ENCODE measurements at places on chromosomes 13 and 19. TPM values are rescaled to one million over a fixed set of nuclear protein-coding genes. Genes with fewer than 3 reads are reported as not detected.

DNA sequence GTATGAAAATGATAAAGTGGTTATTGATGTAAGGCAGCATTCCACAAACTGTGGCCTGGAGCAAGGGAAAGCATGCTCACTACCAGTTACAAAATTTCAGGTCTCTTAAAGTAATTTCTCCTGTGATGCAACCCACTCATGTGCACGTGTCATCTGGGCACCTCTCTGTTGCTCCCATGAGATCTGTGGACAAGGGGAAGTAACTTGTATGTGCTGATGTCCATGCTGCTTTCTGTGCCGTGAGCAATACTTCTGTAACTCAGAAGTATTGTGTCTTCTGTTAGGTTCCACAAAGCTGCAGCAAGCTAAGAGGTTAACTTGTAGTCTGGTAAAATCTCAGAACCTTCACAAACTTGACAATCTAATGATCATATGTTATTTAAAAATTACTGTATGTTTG, 930.0 kb upstream of the SLITRK6 start:
- no peak for DNase-seq

- no peak for DNase-seq
Measured at GRCh38 chr19:34832581-34833112, 59.6 kb upstream of the ZNF599 start.

GRCh38 chr19:38278751-38279150, 14.4 kb downstream of the SPINT2 start:
- DNase-seq: no peak

DNA sequence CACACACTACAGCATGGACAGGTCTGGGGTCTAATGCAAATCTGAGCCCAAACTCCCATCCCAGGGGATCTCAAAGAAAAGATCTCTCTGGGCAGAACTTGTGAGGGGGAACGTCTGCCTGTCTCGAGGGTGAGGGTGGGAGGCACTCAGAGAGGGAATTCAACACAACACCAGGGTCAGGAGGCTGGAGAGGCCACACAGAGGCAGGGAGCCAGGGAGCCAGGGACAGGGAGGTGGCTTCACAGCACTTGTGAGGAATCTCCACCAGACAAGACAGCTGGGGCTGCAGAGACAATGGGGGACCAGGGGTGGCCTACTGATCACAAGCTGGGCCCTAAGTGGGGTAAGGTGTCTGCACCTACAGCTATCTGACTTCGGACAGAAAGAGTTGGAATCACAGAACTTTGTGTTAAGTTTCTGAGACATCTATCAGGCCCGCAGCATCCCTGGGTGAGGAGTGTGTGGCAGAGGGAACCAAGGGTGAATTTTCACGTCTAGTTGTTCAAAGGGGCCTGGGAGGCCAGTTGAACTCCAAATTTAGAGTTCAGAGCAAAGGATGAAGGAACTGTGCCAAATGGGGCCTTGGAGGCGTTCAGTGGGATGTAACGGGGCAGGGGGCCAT, 12.7 kb upstream of the AKAP8L start:
- no peak for DNase-seq

DNA sequence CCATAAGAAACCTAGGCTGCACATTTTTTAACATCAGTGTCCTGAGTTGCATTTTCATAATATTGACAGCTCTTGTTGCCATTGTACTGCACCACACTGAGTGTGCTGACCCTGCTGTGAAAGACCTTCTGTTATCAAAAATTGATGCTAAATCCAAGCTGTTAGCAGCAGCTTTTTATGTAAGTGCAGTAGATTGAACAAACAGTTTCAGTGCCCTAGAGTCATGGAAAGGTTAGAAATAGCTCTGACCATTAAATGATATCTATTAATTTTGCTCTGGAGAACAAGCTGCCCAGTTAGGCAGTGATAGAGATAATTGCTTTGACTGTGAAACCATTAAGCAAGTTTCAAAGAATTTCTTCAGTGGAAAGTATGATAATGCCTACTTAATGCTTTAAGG, 1289.2 kb upstream of the PCDH20 start:
- no peak for DNase-seq

DNA sequence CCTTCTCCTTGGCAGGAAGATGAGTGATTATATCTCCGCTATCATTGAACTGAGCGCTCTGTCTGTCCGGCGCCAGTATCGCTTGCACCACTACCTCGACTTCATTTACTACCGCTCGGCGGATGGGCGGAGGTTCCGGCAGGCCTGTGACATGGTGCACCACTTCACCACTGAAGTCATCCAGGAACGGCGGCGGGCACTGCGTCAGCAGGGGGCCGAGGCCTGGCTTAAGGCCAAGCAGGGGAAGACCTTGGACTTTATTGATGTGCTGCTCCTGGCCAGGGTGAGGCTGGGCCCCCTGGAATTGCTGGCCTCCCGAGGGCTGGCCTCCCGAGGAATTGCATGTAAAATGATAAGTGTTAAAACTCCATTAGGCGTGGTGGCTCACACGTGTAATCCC, 32.1 kb downstream of the CYP4F22 start:
- DNase-seq: no peak

- no peak for DNase-seq
Measured at GRCh38 chr13:48333976-48334375, 30.4 kb downstream of the RB1 start.

CDX2 gene
- not detected for total RNA-seq

DNA sequence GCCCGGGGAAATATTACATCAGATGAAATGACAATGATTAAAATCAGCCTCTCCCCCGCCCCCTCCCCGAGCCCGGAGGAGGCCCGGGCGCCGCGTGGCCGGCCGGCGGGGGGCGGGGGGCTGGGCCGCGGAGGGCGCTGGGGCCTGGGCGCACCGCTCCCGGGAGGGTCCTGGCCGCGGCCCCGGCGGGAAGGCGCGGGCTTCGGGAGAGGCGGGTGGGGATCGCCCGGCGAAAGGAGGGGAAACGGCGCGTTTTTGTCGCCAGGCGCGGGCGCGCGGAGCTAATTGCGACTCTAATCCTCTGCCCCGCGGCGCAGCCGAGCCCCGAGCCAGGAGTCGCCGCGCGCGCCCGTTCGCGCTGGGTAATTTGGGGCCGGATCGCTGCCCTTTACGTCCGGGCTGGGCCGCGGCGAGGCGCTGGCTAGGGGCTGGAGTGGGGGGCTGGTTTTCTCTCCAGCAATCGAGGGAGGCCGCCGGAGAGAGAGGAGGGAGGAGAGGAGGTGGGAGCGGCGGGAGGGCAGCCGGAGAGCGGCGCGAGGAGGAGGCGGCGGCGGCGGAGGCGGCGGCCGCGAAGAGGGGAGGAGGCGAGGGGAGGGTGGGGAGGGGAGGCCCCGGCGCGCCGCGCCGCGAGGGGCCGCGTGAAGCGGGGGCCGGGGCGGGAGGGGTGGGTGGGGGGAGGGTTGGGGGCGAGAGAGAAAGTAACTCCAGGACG, at the start of gene KCTD15:
KCTD15 (plus strand) TSS at position 707 of the 712 bp plus-strand sequence. CDS start 3,585 bp downstream, outside the sequence.
- DNase-seq: no peak

GRCh38 chr19:2449019-2449418, 7.7 kb downstream of the LMNB2 start:
- no peak for DNase-seq

- DNase-seq: peak; percentile 85
Measured at GRCh38 chr19:46537136-46538097, 41.8 kb upstream of the PNMA8B start.

APC2 gene
- 0.06 TPM for total RNA-seq

DNA sequence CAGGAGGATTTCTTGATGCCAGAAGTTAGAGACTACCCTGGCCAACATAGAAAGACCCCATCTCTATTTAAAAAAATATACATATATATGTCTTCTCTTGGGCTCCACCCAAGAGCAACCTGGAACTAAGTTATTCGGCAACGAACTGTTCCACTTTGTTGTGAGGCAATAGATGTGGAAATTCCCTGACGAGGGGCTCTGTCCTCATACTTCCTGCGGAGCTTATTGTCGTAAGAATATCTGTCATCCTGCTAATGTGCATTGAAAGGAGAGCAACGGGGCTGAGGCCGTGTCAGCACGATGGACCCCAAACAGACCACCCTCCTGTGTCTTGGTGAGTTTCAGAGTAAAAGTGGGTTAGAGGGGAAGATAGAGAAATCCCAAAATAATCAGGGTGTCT, at the start of gene FCAR:
FCAR (plus strand) TSS at position 246 of the 400 bp plus-strand sequence; CDS start at position 301, 55 bp downstream.
- no peak for DNase-seq

GPC6 gene
- total RNA-seq: 9.6 TPM

GRCh38 chr13:80070024-80070703, 270.8 kb downstream of the SPRY2 start:
- DNase-seq: no peak

GRCh38 chr13:30576528-30576927, 41.2 kb upstream of the USPL1 start:
- peak; percentile 24 for DNase-seq

DNA sequence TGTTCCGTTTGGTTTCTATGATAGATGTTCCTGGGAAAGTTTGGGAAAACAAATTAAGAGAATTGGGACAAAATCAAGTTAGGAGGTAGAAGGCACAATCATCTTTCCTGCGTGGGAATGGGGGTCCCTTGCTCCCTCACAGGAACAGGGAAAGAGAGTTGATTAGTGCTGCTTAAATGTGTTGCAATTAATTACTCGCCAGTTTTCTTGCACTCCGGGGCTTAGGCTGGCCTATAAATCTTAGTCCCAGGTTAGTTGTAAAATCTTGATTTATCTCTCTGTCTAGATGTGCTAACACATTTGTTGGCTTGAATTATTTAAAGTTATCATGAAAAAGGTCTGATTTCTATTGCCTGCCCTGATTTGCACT, 10.1 kb downstream of the B3GLCT start:
- no peak for DNase-seq

DNA sequence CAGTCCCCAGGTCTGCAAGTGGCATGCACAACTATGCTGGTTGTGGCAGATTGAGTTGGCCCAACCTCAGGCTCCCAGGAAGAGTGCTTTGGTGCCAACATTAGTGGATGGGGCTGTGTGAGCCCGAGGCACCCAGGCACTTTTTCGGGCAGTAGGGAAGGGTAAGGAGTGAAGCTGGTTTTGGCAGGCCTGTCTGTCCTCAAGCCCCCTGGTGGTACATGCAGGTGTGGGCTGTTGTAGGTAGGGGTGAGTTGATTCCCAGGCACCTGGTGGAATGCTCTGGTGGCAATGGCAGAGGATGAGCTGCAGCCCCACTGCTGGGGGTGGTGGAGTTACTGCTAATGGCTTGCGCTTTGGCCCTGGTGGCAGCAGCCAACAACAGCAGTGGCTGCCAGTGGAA, 723.7 kb upstream of the SLITRK1 start:
- no peak for DNase-seq

DNA sequence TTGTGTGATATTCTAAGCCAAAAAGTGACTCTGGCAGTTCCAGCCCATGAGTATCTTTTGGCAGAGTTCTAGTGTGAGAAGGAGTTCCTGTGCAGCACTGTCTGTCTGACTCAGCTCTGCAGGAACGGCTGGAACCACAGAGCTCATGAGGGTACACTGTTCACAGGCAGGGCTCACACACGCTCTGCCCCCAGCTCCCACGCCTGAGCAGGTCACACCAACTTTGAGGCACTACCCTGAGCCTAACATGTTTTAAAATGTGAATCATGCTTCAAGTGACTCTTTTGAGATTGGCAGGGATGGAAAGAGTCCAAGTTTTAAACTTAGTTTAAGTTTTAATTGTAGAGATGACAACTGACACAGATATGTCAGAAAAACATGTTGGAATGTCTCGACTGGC, 1203.3 kb downstream of the UQCRFS1 start:
- DNase-seq: no peak

- peak; percentile 75 for DNase-seq
Measured at GRCh38 chr19:33490041-33490451, 31.5 kb downstream of the PEPD start.

ZNF570 gene
- 4.1 TPM for total RNA-seq

CYP2A6 gene
- 0.31 TPM for total RNA-seq

- DNase-seq: no peak
Measured at GRCh38 chr13:98878486-98879126, 99.3 kb downstream of the DOCK9 start.

GRCh38 chr19:39937787-39938186, 3.4 kb upstream of the FCGBP start:
- DNase-seq: no peak

FFAR1 gene
- total RNA-seq: not detected

PRR12 gene
- 26.1 TPM for total RNA-seq

DNA sequence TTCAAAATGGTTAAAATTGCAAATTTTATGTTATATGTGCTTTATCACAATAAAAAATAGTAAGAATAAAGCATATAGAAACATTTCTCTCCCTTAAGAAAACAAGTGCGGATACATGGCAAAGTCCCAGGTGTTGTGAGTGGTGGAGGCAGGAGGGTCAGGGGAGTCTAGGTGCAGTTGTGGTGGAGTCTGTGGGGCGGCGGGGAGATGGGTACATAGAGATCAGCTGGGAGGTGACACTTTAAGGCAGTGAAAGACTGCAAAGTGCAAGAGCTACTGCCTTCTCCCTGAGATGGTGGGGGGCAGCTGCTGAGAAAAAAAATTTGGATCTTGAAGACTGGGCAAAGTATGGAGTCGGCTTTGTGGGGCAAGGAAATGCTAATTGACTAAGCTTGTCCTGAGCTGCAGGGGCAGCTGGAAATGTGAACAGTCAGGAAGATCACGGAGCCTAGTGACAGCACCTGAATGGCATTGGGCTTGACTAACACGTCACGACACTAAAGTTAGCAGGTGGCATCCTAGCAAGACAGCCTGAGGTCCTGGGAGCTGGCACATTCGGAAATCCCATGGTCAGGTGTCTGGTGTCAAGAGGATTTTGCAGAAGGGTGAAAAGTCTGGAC, 72.9 kb upstream of the IRS2 start:
- no peak for DNase-seq

NKPD1 gene
- not detected for total RNA-seq

MAMSTR gene
- total RNA-seq: 1.5 TPM

DNA sequence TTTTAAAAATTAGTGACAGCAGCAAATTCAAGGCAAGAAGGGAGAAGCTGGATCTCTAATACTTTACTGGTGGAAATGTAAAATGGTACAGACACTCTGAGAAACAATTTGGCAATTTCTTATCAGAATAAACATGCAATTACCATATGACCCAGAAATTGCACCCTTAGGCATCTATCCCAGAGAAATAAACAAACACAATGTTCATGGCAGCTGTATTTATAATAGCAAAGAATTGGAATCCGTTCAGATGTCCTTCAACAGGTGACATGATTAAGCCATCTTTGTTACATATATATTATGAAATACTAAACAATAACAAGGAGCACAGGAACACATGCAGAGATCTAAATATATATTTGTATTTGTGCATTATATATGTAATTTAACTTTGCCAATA, 756.5 kb downstream of the SLITRK1 start:
- DNase-seq: no peak

DNA sequence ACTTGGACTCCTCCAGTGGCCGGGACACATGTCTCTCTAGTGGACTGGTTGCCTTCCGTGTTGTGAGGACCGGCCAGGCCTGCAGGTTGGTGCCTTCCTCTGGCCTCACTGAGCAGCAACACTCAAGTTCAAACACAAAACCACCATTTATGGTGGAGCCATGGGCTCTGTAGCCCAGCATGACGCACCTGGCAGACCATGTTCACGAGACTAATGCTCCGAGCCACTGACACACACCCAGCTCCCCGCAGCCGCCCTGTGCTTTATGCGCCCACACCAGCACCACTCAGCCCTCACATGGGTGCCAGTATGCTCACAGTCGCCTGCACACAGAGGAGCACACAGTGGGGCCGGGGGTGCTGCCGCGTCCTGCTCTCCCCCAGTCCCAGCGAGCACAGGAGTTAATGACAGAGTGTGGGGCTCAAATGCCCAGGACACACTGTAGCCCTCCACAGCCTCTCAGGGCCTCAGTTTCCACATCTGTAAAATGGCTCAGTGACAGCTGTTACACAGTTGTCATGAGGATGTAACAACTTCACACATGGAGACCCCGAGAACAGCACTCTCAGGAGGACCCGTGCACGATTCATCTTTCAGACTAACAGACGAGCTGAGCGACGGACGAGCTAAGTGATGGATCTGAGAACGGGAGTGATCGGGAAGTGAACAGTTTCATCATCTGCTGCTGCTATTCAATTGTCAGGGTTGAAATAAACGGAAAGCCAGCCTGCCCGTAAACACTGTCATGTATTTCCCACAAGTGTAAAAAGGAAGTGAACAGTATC, 7.8 kb downstream of the GAS6 start:
- DNase-seq: no peak
